ENCODE measurements at places on chromosomes 1 and 21.

DNA sequence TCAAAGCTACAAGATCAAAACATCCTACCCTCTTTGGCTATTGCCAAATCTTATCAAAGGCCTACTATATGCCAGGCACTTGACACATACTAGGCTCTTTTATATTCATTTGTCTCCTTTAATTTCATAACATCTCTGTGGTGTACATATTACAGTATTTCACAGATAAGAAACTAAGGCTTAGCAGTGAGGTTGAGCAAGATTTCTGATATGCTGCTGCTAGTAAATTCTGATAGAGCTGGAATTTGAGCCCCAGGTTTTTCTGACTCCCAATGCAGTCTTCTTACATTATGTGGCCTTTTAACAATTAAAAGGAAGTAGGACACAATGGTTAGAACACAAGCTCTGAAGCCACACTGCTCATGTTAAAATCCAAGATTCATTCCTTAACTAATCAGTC is 16.8 kb downstream of the CCDC185 start:
- no peak for DNase-seq

DNA sequence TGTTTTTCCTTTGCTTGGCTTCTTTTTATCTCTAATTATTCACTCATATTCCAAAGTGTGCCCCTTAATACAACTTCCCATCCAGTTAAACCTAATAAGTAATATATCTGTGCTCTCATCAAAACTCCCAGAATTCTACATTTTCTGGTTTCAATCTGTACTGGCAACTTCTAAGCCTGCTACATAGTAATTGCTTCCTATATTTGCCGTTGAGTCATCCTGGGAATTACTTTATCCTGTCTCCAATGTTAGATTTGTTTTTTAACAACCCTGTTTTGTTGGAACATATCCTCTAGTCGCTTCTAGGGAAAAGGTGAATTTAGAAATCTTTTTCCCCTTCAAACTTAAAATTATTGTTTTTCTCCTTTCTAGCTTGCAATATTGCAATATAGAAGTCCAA is 620.5 kb upstream of the PKN2 start:
- no peak for DNase-seq

DNA sequence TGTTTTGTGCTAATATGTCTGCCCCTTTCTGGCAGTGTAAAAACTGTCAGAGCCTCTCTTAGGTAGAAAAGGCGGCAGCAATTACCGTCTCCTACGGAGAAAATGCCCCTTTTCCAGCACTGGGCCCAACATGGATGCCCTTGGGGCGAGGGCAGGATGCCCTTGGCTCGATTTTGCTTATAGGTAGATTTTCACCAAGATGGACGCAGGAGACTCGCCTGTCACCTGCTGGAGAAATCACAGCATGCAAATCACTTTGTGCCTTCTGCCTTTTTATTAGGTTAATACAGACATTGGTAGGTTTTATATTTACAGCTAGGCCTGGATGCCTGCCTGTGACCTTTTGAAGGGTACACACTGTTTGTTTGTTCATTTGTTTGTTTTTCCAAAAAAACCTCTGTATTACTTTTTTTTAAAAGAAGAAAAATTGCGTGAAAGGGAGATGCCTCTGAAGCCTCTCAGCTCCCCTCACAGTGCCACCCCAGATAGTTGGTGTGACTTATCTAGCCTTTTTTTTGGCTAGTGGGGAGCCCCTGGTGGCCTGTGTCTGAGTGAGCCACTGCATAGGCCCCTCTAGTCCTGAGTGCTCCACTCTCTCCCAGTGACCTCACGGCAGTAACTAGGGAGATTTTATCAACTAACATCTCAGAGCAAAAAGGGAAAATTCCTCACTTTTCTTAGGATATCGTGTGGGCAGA is 2.5 kb downstream of the ATP1B1 start:
- no peak for DNase-seq

GRCh38 chr1:5725406-5725805 is 266.8 kb downstream of the NPHP4 start:
- DNase-seq = no peak

DNA sequence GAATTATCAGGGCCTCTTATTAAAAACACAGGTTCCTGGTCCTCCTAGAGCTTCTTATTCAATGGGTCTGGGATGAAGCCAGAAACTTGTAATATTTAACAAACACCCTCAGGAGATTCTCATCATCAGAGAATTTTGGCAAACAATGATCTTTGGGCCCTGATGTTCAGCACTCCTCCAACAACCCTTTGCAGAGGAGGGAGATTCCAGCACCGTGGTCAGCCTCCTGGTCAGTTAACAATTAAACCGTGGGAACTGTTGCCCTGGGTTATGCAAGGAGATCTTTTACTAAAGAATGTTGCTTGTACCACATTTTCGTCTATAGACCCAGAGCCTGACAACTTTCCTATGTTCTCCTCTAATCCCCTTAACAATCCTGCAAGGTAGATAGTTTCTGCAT is 294.4 kb downstream of the PLPP3 start:
- no peak for DNase-seq

All from Kasumi-1 (cell line).